ENCODE measurements at places on chromosomes 5 and 9.

DNA sequence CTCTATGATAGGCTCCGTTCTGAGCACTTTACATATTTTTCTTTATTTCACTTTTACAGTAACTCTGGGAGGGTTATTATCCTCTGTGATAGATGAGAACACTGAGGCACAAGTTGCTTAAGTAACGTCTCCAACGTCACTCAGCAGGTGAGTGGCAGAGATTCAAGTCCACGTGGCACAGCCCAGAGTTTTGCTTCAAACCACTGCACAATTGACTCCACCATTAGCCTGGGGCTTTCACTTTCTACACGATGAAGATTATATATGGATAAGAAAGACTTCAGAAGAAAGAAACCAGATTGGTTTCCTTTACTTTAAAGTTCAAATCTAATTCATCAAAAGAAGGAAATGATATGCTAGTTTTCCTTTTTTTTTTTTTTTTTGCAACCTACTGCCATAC is 245.9 kb downstream of the SYK start:
- peak; percentile 31 for DNase-seq

DNA sequence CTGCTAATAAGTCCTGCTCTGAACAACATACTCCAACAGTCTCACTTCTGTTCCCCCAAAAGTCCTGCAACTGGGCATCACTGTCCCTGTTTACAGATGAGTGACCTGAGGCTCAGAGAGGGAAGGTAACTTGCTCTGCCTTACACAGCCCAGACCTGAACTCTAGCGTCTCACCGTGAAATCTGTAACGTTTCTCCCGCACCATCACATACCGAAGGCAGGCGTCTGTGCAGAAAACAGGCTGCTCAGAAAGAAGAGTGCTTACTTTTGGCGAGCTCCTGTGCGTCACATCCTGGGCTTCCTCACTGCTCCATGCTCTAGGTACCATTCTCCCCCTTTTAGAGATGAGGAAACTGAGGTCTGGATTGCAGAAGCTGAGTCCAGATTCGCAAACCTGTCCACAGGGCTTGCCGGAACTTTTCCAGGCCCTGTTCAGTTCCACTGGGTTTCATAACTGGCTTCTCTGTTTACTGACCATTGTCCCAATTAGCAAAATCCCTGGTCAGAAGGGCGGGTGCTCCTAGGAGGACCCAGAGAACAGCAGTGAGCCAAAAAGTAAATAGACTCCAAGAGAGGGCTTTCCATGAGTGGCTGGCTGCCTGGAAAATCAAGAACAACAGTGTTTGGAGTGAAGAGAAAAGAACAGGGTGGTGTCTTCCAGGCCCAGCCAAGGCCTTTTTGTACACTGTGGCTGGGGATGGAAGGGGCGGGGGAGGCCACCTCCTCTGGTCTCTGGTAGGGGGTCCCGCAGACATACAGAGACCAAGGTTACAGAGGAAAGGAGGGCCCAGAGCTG is 27.1 kb downstream of the GSN start:
- DNase-seq = no peak

GRCh38 chr5:83577036-83577636 is 105.6 kb downstream of the VCAN start:
- DNase-seq = no peak

GRCh38 chr9:135649508-135649907 is 10.2 kb upstream of the GLT6D1 start:
- no peak for DNase-seq

DNA sequence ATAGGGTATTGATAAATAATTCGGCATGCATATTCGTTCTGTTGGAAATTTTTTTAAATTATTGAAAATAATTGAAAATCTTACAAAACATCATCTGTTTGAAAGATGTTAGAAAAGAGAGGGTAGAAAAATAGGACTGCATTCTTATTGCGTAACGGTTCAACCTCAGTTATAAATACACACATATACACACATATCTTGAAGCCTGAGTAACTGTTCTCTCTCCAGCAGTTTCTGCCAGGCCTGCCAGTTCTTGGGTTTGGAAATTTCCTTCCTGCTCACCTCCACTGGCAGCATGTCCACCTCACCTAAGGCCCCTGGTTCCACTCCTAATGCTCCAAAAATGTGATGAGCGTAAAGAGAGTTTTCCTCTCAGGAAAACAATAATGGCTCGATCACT is 9.1 kb downstream of the SPATA31E1 start:
- no peak for DNase-seq

GRCh38 chr5:178340637-178341036 is 108.0 kb upstream of the PHYKPL start:
- no peak for DNase-seq

- DNase-seq = no peak
Measured at GRCh38 chr9:15935661-15936305, 382.9 kb downstream of the CCDC171 start.

DNA sequence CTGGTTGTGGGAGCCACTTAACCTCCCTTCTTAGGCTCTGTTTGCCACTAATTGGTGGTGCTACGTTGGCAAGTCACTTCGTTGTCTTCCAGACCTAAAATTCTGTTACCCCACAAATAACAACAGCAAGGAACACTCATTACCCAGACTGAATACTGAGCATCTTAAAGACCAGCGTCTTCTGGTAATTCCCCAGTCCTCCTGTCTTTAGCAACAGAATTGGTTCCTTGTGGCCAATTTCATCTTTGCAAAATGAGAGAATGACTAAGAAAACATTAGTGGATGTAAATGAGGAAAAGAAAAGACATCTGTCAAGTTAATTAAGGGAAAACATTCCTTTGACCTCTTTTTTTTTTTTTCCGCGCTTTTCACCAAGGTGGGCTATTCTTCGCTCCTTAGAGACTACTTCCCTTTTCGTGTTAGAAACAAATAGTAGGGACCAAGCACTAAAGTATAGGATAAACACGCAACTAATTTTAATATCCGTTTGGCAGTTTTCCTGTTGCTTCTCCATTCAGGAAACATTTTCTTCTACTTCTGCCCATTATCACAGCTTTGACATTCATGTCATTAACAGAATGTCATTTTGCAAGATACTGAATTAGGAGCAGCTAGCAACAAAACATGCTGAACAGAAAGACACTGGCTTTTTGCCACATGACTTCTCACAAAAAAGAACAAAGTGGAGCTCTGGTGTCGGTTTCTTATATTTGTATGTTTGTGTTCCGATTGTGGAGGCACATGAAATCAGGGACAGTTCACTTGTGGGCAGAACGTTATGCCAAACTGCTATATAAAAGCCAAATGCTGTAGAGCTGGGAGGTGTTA is 154.2 kb downstream of the CD180 start:
- DNase-seq = no peak

- no peak for DNase-seq
Measured at GRCh38 chr9:33117306-33117705, 40.8 kb upstream of the SMU1 start.

- DNase-seq = no peak
Measured at GRCh38 chr9:37508834-37509206, 23.1 kb downstream of the POLR1E start.

DNA sequence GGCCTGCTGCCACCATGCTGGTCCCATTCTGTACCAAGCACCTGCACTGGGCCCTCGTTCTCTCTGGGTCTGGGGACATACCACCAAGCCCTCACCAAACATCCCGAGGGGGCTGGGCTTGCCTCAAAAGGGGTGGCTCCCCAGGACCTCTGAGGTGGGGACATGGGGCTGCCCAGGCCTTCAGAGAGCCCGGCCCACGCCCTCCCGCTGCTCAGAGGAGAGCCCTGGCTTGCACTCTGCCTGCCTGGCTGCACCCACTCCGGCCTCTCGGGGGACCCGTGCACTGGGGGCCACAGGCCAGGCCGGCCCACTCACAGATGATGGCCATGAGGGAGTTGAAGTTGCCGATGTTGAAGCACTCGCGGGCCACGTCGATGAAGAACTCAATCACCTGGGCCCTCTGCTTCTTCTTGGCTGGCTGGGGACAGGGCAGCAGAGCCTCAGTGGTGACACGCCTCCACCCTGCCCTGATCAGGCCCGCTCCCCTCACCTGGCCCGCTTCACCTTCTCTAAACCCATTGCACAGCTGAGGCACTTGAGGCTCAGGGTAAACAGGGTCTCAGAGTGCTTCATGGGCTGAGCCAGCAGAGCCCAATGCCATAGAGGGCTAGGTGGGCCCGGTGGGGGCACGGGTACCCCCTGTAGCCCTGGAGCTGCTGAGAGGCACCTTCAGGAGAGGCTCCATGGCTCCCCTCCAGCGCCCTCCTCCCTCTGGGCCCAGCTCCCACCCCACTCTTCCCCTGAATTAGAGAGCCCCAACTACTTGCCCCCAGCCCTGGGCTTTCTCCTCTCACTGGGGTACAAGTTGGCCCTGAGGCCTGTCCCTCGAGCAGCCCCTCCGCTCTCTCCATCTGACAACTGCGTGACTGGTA is 47.7 kb upstream of the RNF130 start:
- no peak for DNase-seq

- DNase-seq = no peak
Measured at GRCh38 chr9:32942755-32943460, 58.5 kb downstream of the APTX start.

DNA sequence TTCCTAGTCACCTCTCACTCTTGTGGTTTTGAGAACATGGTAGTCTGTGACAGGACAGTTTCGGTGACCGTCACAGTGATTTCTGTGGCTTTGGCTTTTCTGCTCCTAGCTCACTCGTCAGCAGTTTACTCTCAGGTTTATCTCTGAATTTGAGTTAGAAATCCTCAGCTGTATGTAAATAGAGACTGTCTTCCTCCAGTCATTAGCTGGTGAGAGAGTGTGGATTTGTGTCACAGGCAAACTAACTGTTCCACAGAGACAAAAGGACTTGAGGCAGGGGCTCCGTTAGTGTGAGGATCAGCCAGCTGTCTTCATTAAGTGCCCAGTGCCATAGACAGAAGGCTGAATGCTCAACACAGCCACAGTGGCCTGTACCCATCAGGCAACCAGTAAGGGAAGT is 131.4 kb downstream of the CD180 start:
- peak; percentile 4 for DNase-seq

DNA sequence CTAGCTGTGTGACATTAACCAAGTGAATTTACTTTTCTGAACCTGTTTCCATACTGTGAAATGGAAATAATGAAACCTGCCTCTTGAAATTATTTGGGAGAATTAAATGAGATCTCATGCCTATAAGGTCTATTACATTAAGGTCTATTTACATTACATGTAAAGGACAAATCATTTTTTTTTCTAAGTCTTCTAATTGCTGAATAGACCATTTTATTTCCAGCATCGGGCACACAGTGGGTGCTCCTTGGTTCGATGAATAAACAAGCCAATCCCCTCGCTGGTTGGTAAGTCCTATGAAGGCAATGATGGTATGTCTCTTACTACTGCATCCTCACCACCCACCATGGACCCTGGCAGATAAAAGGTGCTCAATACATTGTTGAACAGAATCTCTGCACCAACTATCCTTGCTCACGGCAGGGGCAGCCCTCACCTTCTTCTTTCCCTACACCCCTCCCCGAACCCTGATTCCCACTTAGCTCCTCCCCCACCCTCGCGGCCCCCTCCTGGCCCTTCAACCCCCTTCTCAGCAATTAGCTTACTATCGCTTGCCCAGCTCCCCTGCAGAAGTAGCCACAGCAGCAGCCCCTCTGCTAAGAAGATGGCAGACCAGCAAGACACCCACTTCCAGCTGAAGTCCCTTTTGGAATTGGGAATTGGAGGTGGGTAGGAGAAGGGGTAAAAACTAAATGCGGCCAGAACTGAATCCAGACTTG is 3.0 kb downstream of the PCDH1 start:
- DNase-seq = no peak

DNA sequence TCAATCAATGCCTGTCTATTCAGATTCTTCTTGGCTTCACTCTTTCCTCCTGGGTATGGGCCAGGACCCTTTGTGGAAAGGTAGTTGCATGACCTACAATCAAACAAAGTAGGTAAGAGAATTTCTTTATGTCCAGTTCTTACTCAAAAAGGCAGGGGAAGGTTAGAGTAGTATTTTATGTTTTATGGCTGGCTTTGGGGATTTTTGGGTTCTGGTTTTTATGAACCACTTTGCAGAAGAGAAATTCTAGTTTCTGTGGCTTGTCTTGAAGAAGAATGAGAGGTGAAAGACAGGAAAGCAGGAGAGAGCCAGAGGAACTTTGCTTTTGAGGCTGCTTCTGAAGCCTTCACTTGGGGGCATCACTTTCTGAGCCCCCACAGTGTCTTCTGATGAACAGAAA is 14.7 kb upstream of the CRHBP start:
- no peak for DNase-seq

DNA sequence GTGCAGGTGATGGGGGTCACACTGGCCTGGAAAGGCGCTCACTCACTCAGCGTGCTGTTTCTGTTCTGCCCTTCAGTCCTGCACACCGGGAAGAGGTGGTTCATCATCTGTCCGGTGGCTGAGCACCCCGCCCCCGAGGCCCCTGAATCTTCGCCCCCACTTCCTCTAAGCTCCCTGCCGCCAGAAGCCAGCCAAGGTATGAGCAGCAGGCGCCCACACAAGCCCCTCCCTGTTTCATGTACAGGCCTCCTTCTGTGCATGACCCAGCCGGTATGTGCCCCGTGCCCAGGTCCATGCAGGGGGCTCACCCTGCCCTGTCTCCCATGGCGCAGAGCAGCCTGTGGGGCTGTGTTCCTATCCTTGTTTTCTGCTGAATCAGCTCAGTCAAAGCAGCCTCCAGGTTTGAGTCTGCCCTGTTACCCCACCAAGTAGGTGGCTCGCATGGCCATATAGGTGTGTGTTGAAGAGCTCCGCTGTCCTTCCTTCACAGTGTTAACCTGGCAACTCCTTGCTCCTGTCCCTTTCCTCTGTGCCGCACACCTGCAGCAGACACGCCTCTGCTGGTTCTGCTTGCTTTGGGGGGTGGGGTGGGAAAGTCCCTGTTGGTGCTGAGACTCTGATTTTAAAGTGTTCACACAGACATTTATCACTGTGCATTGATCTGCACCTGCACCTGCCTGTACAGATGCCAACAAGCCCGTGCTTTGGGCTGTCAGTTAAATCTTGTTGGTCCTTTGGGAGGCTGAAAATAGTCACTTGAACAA is 84.8 kb downstream of the WNK2 start:
- DNase-seq = no peak

- DNase-seq = no peak
Measured at GRCh38 chr9:107263289-107263688, 19.8 kb upstream of the RAD23B start.

DNA sequence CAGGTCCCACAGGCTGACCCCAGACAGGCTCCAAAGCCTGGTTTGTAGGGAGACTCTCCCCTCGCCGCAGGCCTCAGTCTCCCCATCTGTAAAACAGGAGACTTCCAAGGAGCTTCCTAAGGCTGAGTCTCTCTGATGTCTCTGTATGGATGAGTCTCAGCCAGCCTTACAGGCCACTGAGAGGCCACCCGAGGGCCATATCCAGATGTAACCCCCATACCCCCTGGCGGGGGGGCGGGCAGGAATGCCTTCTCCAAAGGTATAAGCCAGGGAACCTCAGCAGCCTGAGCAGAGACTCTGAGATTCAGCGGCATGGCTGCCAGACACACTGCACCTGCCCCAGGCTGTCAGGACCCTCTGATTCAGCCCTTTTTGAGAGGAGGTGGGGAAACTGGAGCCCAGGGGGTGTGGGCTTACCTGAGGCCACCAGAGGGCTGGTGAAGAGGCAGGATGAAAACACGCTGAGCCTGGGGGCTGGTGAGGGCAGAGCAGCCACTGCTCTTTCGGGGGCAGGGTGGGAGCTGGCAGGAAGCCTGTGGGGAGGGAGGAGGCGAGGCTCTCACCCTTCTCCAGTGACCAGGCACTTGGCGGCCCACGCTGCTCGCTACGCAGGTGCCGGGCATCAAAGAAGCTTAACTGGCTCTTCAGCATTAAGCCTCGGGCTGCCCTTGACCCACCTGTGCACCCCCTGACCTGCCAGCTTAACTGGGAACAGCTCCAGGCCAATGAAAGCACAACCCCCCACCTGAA is 5.5 kb upstream of the SUSD3 start:
- DNase-seq = no peak

- DNase-seq = no peak
Measured at GRCh38 chr9:130030651-130031127, 12.3 kb downstream of the FNBP1 start.
